ENCODE measurements at places on chromosomes 7 and 10.

DNA sequence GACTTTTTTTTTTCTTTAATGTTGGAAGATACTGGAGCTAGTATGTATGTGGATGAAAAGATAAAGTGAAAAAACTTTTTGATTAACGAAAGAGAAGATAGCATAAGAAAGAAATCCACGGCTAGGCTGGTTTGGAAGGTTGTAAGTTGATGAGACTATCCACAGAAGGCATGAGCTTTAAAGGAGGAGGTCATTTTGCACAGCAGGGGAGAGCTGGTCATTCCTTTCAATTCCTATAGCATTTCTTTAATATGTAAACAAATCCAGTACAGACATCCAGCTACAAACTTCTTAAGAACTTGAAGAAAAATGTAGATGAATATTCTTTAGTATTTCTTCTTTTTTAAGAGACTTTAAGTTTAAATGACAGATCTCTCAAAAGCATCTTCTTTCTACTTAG, 281.3 kb downstream of the CACNA2D1 start:
- DNase-seq: no peak

DNA sequence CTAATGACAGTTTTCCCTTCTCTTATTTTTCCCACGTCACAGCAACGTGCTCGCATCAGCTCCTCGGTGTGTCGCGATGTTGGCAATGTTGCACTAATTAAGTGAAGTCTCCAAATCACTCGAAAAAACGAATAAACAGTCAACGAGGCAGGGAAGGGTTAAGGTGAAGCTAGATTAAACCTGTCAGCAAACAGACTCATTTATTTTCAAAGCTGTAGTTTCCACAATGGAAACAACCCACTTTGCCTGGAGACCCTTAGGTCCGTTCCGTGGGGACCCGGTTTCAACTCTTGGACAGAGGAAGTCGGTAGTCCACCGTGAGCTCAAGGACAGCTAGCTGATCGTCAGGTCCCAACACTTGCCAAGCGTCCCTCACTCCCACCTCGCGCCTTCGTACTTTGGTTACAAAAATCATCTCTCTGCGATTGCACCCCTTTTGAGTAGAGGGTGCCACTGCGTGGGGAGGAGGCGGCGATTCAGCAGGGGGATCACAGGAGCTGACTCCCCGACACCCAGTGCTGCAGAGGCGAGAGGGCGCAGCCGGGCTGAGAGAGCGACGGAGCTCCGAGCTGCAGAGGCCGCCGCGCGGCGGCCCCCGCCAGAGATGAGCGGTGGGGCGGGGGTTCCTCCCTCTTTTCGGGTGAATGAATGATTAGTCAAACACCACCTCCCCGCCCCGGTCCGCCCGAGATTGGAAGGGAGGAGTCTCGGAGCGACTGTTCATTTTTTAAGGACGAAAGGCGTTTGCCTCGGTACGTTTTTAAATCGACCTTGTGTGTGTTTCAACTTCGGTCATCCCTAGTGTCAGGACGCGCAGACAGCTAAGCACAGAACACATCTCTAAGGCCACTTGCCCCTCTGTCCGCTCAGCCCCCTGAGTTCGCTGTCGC, 1.3 kb upstream of the BMPER start:
- no peak for DNase-seq

DNA sequence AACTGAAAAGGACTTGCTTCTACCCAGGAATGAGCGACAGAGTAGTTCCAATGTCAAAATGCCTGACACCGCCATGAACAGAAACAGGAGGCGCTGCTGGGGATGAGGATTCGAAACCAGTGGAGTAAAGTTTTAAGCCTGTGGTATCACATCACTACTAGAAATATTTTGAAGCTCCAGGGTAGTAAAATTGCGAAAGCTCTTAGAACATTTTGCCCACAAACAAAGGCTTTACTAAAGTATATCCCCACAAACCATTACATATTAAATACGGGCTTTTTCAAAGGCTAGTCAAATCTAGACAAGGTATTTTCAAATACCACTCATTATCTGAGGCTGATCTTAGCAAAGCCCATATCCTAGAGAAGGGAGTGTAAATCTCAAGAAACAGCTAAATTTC, 2.4 kb downstream of the PRDX3 start:
- no peak for DNase-seq

DNA sequence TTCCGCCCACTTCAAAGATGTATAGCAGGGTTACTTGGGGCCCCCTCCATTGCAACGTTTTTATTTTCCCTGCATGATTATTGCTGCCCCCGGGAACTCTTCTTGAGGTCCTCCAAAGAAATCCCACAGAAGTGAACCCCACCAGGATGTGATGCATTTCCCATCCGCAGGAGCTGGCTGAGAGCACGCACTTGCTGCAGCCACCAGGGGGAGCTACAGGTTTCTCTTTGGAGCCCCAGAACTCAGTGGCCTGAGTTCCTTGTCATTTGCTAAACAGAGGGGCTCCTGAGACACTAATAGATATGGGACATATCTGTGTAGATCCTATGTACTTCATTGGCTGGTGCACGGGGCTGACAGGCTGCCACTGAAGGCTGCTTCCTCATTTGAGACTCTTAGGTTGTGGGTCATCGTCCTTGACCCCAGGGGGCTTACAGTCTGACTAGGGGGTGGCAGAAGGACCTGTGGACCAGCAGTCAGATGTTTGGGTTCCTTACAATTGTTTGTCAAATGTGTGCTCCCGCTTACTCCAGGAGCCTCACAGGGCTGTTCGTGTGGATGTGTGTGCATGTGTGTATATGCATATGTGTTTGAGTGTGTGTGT, 52.3 kb upstream of the ENO4 start:
- DNase-seq: peak; percentile 29

GRCh38 chr7:82323806-82324205, 119.8 kb downstream of the CACNA2D1 start:
- DNase-seq: no peak

DNA sequence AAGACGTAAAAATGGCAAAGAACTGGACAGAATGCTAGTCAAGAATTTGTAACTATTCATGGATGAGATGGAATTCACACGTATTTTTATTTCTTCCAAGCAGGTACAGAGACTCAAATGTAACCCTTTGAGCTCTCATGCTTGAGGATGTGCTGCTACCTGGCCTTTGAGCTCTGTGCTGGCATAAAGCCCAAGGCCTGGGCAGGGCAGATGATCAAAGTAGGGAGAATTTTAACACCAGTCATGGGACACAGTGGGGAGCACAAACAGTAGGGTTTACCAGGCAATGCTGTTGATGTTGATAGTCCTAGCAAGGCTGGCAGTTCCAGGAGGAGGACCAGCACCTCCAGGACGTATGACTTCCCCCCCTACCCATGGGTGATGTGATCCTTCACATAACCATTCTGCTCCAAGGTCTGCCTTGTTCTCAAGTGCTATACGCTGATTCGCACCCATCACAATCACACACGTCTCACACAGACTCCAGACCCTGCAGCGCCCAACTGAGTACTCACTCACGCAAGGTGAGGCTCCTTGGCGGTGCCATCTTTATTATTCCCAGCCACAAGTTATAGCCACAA, 48.6 kb upstream of the DLG5 start:
- no peak for DNase-seq

- no peak for DNase-seq
These were observed 18.9 kb upstream of the TMEM140 start for GRCh38 chr7:135128931-135129330.

- DNase-seq: no peak
These were observed 1.7 kb downstream of the AKR1C4 start for GRCh38 chr10:5198386-5198785.

DNA sequence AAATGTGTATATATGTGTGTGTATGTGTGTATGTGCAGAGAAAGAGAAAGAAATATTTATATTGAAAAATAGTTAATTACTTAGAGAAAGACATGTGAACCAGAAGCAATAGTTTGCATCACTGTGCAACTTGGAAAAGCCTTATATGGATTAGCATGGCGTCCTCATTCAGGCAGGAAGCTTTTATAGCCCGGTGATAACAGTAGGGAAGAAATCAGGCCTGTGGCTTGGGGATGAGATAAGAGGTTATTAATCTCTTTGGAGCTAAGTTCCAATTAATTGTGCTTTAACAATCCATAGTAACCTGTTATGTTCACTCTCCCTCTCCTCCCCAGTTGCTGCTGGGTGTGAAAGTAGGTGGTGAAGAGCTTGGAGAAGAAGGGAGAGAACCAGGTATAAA, 36.5 kb downstream of the IFIT5 start:
- DNase-seq: no peak

DNA sequence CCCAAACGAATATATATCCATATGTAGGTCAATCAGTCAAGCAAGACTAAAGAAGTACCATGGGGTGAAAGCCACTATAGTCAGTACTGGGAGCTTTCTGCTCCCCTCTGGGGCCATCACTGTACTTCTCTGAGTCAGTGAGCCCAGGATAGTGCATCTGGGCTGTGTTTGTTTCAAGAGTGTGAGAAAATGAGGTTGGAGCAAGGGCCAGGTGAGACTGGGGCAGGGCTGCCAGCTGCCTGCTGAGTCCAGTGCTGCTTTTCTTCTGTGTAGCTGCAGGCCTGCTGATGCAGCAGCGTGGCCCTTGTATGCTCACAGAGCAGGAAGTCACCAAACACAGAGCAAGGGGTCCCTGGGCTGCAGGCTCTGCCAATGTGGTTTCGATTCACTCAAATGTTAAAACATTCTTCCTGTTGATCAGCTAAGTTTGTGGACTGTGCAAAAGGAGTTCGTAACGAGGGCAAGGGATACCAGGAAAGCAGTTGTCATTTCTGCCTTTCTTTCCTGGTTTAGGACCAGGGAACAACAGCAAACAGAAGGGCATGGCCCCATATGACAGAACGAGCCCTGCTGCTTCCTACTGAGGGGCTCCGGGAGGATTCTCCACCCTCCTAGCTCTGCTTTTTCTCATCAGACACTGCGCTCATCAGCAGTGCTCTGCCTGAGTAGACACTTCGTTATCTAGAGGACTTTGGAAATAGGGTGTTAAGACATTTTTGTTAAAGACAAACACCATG, 65.4 kb upstream of the TNS3 start:
- DNase-seq: no peak

DNA sequence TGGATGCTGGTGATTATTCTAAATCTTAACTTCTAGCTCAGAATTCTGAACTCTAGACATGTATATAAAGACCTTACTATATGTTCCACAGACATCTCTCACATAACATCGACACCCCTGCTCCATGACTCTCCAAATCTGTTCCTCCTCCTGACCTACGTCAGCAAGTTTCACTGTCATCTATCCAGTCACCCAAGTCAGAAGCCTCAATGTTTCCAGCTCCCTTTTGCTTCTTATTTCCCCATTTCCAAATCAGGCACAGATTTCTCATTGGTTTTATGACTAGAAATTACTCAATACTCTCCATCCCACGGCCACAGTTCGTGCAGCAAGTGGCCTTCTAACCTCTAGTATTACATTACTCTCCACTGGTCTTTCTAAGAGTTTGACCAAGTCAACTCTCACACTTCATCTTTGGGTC, 28.5 kb downstream of the EPC1 start:
- DNase-seq: no peak

GRCh38 chr7:120180221-120180620, 92.8 kb upstream of the KCND2 start:
- no peak for DNase-seq

- no peak for DNase-seq
These were observed 1.2 kb downstream of the CYREN start for GRCh38 chr7:135169141-135169963.

- DNase-seq: peak; percentile 15
These were observed 148.1 kb downstream of the SLIT1 start for GRCh38 chr10:97037365-97038361.

DNA sequence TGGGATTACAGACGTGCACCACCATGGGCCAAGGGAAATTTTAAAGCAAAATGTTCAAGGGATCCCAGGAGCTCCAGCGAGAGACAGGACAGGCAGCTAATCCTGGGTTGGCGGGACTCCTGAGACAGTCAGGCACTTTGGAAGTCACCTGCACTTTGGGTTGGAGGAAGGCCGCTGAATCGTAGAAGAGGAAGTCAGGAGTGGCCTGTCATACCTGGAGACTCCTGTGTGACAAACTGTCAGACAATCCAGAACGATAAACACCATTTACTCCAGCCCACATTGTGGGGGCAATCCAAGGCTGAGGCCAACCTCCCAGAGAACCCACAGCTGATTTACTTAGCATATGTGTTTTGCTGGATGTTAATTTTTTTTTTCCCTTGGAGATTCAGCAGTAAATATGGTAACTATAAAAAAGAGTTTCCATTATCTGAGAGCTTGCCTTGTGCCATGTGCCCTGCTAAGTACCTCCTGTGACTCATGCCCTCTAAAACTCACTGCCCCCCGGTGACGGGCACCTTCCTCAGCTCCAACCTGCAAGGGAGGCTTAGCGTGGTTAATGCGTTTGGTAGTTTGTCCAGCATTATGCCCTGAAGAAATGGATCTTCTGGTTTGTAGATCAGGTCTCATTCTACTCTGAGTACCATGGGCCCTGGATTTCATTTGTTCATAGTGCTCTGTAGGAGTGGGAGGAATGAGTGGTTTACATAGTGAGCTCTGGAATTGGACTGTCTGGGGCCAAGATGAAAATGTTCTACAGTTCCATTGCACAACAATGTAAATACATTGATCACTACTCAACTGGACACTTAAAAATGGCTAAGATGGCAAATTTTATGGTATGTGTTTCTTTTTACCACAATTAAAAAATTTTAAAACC, 50.9 kb downstream of the ICA1 start:
- DNase-seq: no peak

GRCh38 chr10:125235093-125236069, 75.0 kb upstream of the CTBP2 start:
- no peak for DNase-seq

- DNase-seq: no peak
These were observed 164.8 kb upstream of the SLC25A13 start for GRCh38 chr7:96486681-96487080.

DNA sequence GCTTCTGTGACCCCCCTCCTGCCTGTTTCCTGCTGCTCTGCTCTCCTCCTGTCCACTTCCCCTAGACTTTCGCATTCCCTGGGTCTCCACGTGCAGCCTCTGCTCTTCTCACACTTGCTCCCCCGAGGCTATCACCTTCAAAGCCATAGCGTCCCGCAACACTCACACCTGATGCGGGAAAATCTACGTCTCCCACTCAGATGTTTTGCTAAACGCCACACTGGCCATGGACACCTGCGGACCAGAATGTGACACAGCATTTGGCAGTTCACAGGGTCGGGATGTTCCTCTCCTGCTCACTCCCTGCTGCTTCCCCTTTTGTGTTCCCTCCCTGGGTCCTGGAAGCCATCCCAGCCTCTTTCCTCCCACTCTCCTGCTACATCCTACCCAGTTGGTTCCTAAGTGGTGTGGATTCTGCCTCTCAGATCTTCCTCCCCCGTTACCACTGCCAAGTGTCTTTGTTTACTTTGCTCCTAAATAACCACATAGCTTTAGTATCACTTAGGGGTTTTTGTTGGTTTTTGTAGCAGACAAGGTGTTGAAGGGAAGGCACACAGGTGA, 33.7 kb upstream of the RBM33 start:
- DNase-seq: no peak

DNA sequence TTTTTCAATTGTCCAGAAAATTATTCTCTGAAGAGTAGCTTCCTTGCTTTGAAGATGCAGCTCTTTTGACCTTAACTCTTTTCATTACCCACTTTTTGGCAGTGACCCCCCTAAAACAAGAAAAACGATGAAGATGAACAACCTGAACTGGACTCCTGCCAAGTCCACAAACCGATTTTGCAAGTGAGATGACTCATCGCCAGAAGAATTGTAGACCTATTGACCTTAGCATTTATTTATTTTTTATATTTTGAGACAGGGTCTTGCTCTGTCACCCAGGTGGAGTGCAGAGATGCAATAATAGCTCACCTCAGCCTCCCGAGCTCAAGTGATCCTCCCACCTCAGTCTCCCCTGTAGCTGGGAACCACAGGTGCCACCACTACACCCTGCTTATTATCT, 859.2 kb downstream of the GATA3 start:
- no peak for DNase-seq

GRCh38 chr10:77905086-77905748, 21.3 kb downstream of the DLG5 start:
- DNase-seq: no peak

GRCh38 chr10:106898446-106898845, 266.1 kb downstream of the SORCS1 start:
- no peak for DNase-seq
